ENCODE measurements at places on chromosomes 4 and X.

GRCh38 chrX:108584617-108585211, 145.1 kb downstream of the COL4A5 start:
- DNase-seq = no peak

- DNase-seq = no peak
Observed at GRCh38 chrX:28586981-28587551, at the start of gene IL1RAPL1. TSS of gene IL1RAPL1 (plus strand) at chrX:28587446.

DNA sequence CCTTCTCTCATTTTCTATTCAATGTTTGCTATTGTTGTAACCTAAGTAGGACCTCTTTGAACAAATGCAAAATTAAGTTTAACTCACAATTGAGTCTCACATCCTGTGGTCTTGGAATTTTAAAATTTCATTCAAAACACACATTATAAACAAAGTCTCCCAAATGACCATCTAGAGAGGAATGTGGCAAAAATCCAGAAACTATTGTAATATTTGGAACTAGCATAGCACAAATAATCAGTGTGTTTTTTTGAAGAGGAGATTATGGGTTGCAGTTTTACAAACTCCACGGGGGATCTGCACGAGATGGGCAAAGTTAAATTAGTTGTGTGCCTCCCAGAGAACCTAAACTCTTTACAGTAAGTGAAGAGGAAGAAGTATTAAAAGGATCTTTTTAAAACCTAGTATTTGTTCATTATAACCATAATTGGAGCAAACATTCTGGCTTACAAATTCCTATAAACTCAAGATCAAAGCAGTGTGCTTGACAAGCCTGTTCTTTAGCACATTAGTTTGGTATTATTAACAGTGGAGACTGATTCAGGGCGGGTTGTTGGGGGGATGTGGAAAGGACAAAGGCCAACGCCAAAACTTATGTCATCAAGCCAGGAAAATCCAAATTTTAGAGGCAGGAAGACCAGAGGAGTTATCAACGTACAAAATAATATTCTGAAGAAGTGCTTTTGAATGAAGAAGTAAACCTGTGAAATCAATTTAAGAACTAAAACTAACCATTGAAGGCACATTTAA, 22.4 kb upstream of the RBPJ start:
- DNase-seq = no peak

- no peak for DNase-seq
Observed at GRCh38 chrX:18026166-18026565, 165.1 kb upstream of the RAI2 start.

DNA sequence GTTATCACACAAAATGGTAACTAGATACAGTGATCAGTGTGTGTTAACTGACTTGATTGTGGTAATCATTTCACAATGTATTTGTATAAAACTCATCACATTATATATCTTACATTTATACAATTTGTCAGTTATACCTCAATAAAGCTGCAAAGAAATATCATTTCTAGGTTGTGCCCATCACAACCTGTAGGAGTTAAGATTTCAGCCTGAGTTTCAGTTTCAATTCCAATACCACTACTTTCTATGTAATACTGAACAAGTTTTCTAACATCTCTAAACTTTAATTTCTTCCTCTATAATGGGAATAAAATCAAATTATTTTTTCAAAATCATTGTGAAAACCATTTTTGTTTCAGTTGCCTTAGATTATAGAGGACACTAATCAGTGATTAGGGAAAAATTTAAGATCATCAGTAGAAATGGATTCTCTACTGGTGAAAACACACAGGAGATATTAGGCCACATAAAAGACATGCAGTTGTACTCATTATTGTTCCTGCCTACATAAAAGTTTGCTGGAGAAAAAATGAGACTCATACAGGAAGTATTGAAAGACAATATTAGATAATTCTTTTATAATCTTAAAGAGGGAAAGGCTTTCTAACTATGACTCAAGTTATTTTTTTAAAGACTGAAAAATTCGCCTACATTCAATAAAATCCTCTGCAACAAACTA, 18.4 kb upstream of the TBC1D1 start:
- DNase-seq = no peak

GRCh38 chr4:147480891-147481576, at the start of gene EDNRA:
TSS of gene EDNRA (plus strand) at chr4:147481097. CDS start at chr4:147485682, 4,585 bp downstream.
- peak; percentile 67 for DNase-seq

GRCh38 chr4:170736710-170737109, 647.0 kb upstream of the AADAT start:
- DNase-seq = no peak

DNA sequence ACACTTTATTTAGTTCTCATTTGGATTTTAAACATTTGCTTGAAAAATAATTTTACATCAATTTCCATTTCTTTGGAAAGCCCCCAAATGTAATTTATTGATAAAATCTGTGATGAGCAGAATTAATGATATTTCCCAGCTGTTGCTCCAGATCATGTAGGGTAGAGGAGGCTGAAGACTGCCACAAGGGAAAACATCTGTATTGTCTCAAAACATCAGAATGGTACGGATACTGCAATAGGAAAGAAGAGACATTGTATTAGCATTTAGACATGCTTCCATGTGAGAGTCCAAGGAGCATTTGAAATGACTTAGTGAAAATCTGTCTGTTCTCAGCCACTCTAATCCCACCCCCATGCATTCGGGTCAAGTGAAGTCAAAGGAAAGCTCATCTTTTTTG, 14.4 kb downstream of the ADH1A start:
- no peak for DNase-seq

GRCh38 chr4:144788469-144788868, 142.5 kb downstream of the HHIP start:
- DNase-seq = no peak

DNA sequence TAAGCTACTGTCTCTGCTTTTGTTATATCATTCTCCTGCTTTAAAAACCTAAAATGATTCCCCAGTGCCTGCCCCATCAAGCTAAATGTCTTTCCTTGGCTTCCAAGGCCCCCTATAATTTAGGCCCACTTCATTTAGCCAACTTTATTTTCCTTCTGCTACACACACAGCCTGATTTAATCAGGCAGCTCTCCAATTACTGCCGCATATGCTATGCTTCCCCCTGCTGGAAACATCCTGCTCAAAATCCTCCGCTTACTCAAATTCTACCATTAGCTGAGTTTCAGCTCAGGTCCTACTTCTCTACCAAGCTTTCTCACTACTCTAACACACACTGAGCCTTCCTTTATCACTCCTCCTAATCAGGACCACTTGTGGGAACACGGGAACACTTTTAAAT, 17.0 kb downstream of the LAMP2 start:
- DNase-seq = no peak

DNA sequence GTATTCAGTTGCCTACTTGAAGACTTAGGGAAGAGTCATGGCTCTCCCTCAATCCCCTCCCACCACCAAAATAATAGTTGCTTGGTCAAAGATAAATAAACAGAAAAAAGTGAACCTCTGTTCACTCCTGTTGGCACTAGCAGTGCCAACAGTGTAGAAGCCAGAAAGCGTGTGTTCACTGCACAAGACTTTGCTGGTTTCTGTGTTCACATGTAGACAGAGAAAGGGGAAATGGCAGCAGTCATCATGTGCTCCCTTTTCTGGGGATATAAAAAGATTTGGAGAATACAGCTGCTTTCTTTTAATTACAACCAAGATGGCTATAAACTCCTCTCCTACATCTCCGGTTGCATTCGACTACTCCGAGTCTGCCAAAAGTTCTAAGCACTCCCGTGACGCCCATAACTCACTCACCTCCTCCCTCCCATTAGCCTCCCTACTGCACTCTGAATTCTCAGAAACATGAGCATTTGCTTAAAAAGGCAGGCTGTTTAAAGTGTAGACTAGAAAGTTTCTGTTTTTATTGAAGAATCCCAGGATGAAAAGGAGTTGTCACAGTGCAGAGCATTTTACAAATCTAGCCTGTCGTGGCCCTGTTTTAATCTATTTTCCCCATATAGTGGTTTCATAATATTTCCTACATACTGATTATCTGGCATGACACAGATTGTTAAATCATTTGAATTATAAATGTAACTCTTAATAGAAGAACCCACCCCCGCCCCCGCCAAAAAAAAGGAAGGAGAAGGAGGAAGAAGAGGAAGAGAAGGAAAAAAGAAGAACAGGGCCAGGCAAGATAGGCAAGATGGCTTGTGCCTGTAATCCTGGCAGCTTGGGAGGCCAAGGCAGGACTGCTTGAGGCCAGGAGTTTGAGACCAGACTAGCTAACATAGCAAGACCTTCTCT, 16.7 kb downstream of the LGI2 start:
- DNase-seq = no peak

DNA sequence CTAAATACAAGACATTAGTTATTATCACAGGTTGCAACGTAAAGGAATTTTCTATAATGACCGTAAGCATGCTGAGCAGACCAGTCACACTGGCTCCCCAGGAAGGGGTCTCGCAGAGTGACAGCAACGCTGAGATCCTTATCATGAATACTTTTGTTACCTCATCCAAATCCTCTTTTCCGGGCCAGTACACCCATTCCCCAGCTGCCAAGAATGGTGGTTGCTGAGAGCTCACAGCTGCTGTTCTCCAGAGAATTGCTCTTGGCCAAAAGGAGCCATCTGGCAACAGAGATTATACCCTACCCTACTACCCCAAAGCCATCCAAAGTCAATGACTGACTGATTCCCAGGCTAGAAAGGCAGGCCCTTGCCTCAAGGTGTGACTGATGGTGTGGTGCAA, 91.6 kb downstream of the FUNDC1 start:
- no peak for DNase-seq

- no peak for DNase-seq
Observed at GRCh38 chrX:19865567-19866363, 21.6 kb downstream of the SH3KBP1 start.

GRCh38 chr4:57491388-57491787, 381.2 kb upstream of the IGFBP7 start:
- no peak for DNase-seq

DNA sequence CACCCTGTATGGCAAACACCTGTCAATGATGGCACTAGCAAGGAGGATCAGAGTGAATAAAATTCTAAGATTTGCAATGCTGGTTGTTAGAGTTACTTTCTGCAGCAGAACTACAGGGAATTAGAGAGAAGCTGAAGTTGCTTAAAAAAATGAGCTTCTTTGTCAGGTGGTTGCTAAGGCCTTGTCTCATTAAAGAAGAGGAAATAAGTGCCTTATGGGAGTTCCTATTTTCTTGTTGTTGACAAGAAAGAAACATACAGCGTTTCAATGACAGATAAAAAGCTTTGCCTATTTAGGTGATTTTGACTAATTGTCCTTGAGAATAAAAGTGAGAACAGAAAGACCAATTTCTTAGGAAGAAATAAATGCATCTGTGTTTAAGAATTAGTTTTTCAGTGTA, 106.0 kb upstream of the ARHGAP24 start:
- DNase-seq = no peak

DNA sequence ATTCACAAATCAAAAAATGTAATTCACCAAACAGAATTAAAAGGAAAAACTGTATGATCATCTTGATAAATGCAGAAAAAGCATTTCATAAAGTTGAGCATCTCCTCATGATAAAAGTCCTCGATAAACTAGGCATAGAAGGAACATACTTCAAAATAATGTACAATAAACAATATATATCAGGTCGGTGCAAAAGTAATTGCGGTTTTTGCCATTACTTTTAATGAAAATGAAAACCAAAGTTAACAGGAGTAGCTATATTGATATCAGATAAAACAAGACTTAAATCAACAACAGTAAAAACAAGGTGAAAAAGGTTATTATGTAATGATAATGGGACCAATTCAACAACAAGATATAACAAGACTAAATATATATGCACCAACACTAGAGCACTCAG, 372.1 kb downstream of the RAB28 start:
- no peak for DNase-seq

- no peak for DNase-seq
Observed at GRCh38 chr4:6575503-6576240, 683 bp downstream of the MAN2B2 start.

GRCh38 chr4:183430317-183430993, 14.0 kb upstream of the CDKN2AIP start:
- no peak for DNase-seq

Data from glutamatergic neuron (in vitro differentiated cells).